Bronchial epithelial cell (primary cell): ENCODE measurements at places on chromosomes 12 and 14.

- DNase-seq = no peak
Observed at GRCh38 chr12:17652436-17652835, 437.6 kb downstream of the RERGL start.

GRCh38 chr12:23600919-23601318 lies 348.6 kb downstream of the SOX5 start:
- no peak for DNase-seq

GRCh38 chr12:103313894-103314293 lies 181.9 kb downstream of the C12orf42 start:
- DNase-seq = no peak

GRCh38 chr12:16634786-16635185 lies 28.8 kb upstream of the LMO3 start:
- no peak for DNase-seq

DNA sequence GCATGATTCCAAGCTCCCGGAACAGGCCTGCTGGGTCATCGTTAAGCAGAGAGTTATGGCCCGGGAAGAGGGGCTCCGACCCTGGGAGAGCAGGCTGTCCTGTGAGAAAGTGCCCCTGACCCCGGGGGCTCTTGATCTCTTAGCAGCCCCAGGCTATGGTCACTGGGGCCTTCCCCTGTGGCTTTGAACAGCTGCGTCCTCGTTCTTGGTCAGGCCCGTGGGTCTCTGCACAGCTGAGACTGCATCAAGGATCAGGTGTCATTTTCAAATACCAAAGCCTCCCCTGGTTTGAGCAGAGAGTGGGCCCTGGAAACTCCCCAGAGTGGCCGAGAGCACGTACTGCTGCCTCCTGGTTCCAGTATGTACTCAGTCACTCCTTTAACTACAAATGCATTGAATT lies 114.8 kb downstream of the ESRRB start:
- DNase-seq = no peak

GRCh38 chr12:14207905-14208551 lies 157.5 kb upstream of the ATF7IP start:
- peak; percentile 69 for DNase-seq

- no peak for DNase-seq
Observed at GRCh38 chr12:78818487-78818886, 46.1 kb upstream of the SYT1 start.

- no peak for DNase-seq
Observed at GRCh38 chr14:52977798-52978197, 26.9 kb upstream of the FERMT2 start.

- no peak for DNase-seq
Observed at GRCh38 chr14:26323869-26324268, 274.0 kb downstream of the NOVA1 start.

DNA sequence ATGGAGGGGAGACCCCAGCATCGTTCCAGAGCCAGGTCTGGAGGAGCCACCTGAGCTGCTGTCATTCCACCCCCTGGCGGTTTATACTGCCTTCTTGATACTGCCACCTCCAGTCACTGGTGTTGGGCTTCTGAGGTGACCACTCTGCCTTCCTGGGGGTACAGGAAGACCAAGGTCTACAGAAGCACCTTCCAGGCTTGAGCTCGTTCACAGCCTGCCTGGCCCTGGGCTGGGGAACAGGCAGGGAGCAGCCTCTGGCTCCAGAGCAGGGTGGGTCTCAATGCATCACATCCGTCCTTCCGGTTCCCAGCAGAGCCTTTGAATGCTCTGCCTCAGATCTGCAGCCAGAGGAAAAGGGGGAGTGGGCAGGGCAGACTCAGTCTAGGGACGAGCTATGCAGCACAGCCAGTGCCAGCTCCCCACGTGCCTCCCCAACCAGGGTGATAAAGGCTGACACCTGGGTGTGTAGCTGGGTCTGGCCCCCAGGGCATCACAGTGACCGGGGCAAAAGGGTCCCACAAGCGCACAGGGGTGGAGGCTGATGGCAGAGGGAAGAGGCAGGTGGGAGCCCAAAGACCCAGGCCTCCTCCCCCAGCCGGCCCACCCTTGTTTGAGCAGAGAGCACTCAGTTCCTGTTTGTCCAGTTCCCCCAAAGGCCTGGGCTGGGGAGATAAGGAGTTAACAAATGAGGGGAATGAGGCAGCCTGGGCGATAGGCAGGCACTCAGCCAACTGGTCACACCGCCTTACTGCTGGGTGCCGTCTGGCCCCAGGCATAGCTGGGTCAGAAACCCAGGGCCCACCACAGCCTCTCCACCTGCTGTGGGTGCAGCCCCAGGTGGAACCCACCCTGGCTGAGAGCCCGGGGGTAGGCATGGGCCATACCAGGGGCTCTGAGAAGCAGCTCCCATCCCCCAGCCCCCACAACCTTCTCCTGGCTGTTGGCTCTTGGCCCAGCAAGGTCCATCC lies 17.1 kb downstream of the DEGS2 start:
- peak; percentile 22 for DNase-seq

DNA sequence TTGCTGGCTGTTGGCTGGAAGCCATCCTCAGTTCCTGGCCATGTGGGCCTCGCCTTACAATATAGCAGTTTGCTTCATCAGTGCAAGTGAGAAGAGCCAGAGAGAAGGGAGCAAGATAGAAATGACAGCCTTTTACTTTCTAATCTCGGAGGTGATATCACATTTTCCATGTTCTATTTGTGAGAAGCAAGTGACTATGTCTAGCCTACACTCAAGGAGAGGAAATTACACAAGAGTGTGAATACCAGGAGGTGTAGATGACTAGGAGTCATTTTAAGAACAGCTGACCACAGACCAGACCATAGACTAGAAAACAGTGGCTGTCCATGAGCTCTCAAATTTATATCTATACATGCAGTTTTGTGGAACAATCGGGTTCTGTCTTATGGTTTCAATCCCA lies 163.0 kb upstream of the NRXN3 start:
- peak; percentile 87 for DNase-seq

- DNase-seq = no peak
Observed at GRCh38 chr14:90568405-90568804, 171.6 kb downstream of the CALM1 start.

DNA sequence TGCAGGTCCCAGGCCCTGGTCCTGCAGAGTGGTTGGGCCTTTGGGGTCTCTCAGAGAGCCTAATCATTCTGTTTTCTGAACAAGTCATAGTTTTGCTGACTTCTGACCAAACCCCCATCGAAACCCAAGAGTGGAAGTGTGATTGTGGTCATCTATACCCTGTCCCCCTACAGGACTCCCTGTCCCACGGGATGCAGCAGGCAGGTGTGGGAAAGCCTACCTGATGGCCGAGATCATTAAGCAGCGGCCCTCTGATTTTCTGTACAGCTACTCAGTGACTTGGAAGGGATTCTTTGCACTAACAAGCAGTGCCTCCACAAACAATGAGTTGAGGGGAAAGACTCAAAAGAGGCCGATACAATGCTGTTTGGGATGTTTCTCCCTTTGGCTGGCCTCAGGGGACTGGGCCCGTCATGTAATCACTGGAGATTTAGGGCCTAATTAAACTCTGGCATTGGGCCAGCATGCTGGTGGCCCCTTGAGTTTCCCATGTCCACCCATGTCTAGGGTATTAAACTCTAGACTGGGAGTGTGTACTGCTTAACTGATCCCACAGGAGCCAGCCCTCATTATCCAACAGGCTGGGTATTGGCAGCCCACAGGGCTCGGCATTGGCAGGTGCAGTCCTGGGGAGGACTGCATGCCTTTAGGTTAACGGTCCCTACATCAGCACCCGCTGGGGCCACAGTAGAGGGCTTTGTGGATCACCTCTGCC lies 192.8 kb downstream of the ZFP36L1 start:
- no peak for DNase-seq

- DNase-seq = peak; percentile 29
Observed at GRCh38 chr14:45084946-45085346, 1.0 kb downstream of the PRPF39 start.

DNA sequence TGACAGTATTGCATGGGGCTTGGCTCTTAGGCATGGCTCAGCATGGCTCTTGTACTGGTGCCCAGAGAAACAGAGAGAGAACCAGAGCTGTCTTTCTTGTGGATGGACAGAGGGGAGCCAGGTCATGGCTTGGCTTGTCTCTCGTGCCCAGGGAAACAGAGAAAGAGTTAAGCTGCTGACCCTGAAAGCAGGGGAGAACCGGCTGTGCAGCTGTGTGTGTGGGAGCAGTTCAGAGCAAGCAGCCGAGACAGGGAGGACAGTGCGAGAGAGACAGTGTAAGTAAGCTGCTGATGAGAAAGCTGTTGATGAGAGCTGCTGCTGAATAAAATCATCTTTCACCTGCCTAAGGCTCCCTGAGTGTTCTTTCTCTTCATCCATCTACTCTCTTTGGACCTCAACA lies 61.3 kb upstream of the DDHD1 start:
- DNase-seq = no peak
